Stimulated activated CD8-positive, alpha-beta memory T cell treated with anti-CD3 and anti-CD28 coated beads, Interleukin-7, amount 100 ng/mL, for 48 hours (primary cell): ENCODE measurements at places on chromosomes 16 and 17.

GRCh38 chr16:73793260-73793659 is 503.4 kb upstream of the PSMD7 start:
- no peak for DNase-seq

DNA sequence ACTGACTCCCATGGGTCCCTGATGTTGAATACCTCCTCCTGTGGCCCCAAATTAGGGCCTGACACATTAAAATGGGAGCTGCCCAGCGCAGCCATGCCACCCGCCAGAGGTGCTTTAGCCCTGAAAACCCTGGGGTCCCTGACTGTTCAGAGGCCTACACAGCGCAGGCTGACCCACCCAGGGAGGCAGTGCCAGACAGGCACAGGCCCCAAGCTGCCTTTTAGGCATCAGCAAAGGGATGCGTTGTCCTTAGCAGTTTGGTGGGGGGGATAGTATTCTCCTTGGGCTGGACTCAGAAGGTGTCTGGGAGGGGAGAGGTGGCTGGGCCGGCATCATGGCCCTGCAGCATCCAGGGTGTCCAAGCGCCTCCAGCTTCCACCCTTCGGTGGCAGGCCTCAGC is 1.4 kb downstream of the RAPGEFL1 start:
- no peak for DNase-seq

DNA sequence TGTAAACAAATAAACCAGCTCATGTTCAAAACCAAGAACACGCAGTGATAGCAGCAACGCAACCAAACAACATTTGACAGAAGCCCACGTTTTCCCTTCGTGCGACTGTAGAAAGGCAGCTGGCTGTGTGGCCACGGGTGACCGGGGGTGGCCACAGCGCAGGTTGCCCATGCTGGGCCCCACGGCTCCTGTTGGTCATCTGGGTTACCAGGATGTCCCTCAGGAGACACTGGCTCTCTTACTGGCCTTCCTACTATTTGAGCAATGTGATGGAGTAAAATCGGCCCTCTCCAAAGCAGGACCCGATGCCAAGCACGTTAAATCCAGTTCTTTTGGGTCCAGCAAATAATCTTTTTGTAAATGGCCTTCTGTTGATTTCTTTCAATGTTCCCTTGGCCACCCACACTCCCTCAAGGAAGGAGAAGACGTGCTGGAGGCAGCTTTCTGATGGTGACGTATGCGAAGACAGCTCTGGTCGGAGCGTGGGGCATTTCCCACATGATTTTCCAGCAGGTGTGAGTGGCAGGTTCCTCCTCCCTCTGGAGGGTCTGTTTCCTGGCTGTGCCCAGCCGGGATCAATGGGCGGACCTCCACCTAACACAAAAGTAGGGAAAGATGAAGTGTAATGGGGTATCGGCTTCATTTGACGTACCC is 143.1 kb upstream of the CHMP6 start:
- no peak for DNase-seq

DNA sequence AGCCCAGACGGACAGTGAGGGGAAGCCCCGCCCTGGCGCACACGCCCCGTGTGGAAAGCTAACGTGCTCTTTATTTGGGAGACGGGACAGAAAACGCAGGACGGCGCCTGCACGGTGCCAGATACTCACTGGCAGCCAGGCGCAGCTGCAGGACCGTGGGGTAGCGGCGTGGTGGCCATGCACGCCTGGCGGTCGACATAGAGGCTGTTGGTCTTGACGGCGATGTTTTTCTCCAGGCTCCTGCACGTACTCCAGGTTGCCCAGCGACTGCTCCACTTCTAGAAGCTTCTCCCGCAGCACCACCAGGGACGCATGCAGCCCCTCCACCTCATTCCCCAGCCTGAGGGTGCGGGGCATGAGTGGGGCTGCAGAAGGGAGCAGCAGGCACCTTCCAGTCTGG is 5.1 kb upstream of the C1QTNF8 start:
- DNase-seq = no peak

DNA sequence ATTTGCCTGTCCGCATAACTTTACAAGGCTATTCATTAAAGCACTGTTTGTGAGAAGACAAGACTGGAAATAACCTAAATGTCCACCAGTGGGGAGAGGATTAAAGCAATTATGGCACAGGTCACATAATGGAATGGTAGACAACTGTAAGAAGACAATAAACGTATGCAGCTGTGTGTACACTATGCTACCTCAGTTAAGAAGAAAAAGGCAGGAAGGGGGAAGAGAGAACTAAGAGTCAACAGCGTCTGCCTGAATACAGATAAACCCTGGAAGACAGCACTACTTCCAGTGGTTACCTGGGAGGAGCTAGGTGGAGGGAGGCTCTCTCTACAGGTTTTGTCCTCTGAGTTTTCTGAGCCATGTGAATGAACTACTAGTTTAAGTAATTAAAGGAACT is 15.3 kb downstream of the CREBBP start:
- no peak for DNase-seq

DNA sequence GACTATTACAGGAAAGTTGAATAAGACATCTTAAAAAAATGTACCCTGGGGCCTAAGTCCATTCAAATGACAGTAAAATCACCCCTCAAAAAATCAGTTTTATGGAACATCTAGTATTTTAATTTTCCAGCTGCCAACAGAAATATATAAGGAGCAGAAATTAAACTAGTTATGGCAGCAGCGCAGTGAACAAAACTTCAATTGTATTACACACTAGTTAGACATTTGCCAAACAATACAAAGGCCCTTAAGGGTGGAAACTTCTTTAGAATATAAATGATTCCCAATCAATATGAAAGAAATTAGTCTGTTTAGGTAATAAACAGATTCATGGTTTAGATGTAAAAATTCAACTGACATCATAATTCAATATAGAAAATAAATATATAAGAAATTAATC is 18.1 kb upstream of the RFFL start:
- DNase-seq = no peak

- no peak for DNase-seq
Measured at GRCh38 chr17:21358682-21359482, 17.3 kb upstream of the KCNJ12 start.

GRCh38 chr17:39167476-39167875 is 1.5 kb upstream of the ARL5C start:
- no peak for DNase-seq
